HuH-7.5 (cell line): ENCODE measurements at places on chromosomes 4 and X.

DNA sequence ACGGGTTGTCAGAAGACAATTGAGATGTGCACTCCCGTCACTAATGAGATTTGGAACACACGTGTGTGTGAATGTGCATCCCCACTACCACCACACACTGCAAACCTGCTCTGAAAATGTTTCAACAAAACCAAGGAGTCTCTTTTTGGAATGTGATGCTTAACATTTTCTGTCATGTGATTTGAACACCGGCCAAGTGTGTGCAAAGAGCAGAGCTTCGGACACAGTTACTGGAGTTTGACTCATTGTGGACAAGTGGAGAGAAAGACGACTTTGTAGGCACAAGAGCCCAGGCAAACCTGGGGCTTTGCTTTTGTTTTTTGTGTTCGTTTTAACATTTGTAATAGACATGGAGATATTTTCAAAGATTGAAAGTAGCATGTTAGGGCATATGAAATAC lies 49.2 kb downstream of the CCKAR start:
- DNase-seq = no peak

GRCh38 chrX:57822818-57823217 lies 87.4 kb downstream of the ZXDA start:
- no peak for DNase-seq

DNA sequence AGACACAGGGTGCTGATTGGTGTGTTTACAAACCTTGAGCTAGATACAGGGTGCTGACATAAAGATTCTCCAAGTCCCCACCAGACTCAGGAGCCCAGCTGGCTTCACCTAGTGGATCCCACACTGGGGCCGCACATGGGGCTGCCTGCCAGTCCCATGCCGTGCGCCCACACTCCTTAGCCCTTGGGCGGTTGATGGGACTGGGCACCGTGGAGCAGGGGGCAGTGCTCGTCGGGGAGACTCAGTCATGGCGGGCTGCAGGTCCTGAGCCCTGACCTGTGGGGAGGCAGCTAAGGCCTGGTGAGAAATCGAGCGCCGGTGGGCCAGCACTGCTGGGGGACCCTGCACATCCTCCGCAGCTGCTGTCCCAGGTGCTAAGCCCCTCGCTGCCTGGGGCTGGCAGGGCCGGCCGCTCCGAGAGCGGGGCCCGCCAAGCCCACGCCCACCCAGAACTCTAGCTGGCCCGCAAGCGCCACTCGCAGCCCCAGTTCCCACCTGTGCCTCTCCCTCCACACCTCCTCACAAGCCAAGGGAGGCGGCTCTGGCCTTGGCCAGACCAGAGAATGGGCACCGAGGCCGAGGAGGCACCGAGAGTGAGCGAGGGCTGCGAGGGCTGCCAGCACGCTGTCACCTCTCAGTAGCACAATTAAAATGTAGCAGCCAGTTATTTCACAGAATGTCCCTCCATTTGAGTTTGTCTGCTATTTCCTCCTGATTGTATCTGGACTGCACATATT lies 76.1 kb upstream of the PNPLA4 start:
- no peak for DNase-seq

GRCh38 chr4:157957905-157958304 lies 214.9 kb downstream of the GASK1B start:
- no peak for DNase-seq

DNA sequence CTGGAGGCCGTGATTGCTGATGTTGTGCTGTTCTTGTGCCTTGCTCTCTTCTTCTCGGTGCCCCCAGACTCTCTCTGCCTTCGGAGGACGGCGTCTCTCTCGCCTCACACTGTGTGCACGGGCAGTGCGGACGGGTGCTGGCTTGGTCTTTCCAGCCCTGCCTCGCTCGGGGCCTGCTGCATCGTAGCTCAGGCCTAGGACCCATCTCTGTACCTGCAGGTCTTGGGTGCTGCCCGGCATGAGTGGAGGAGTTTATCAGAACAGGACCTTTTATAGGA lies 18.2 kb downstream of the RGS12 start:
- DNase-seq = no peak

DNA sequence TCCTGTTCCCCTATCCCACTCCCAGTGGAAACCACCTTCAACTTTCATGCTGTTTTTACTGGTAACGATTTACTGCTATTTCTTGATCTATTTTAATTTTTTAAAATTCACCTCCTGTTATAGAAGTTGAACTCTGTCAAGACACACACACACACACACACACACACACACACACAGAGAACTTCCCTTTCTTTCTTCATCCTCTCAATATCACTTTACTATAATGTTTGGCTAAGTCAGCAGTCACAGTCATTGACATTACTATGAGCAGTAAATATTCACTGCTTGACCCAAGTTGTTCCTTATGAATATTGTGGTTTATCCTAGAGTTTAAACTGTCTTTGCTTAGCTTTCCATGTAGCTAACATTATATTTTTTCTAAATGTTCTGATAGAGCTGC lies 24.0 kb upstream of the SGMS2 start:
- DNase-seq = no peak

- no peak for DNase-seq
Observed at GRCh38 chr4:11799196-11799595, 370.5 kb upstream of the HS3ST1 start.

DNA sequence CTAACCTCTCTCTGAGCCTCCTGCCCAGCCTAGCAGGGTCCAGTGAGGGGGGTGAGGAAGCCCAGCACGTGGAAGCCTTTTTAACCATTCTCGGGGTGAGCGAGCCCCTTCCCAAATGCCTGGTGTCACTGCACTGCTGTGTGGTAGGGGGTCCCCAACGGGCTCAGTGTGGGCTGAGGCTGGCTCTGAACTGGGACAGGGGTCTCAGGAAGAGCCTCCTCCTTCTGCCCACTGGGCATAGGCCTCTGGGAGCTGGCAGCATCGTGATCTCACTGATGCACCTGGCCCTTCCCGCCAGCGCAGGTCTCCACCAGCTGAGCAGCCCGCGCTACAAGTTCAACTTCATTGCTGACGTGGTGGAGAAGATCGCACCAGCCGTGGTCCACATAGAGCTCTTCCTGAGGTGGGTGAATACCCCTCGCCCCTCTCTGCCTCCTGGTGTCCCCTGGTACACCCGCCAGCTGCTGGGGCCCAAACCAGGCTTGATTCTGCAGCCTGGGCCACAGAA lies 12.6 kb downstream of the HTRA3 start:
- no peak for DNase-seq

GRCh38 chrX:40570346-40571093 lies 10.2 kb upstream of the ATP6AP2 start:
- DNase-seq = no peak

- no peak for DNase-seq
Observed at GRCh38 chrX:107684956-107685385, 56.7 kb downstream of the PRPS1 start.

DNA sequence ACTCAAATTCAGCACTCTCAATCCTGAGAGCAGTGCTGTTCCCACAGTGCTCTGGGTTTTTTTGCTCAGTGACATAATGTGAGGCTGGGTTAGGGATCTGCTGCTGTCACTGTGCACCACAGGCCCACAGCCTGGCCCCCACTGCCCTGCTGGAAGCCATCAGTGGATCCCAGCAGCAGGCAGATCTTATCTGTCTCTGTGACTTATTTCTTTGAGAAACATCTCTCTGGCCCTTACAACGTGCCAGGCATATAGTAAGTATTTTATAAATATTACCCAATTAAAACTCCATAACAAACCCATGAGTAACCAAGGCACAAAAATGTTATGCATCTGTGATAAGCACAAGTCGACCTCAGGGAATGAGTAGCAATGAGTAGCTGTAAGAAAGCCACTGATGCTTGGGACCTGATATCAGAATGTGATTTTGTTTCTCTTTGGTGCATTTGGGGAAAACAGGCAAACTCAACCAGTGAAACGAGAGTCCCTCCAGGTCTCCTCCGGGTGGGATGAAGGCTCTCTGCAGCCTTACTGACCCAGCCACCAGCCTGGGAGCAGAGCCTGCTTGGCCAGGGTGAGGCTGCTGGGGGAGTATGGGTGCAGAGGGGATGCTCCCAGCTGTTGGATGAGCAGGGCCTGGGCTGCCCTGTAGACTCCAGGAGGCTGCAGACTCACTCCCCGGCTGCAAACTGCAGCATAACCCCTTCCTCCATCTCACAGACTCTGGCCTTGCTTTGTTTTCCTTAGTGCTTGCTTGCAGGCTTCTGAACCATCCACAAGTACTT lies 172.7 kb upstream of the LNX1 start:
- no peak for DNase-seq

DNA sequence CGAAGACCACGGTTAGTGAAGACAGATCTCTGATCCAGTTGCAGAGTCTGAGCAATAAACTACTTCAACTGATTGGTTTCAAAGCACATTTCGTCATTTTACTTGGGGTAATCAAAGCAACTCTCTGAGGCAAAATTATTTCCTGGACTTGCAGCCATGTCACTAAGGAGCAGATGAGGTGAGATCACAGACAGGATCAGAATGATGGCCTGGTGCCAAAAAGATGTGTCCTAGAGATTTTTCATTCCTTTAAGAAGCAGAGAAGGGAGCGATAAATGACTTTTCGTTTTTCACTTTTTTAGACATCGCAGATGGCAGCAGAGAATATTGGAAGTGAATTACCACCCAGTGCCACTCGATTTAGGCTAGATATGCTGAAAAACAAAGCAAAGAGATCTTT lies 83.9 kb downstream of the PTTG2 start:
- DNase-seq = no peak

DNA sequence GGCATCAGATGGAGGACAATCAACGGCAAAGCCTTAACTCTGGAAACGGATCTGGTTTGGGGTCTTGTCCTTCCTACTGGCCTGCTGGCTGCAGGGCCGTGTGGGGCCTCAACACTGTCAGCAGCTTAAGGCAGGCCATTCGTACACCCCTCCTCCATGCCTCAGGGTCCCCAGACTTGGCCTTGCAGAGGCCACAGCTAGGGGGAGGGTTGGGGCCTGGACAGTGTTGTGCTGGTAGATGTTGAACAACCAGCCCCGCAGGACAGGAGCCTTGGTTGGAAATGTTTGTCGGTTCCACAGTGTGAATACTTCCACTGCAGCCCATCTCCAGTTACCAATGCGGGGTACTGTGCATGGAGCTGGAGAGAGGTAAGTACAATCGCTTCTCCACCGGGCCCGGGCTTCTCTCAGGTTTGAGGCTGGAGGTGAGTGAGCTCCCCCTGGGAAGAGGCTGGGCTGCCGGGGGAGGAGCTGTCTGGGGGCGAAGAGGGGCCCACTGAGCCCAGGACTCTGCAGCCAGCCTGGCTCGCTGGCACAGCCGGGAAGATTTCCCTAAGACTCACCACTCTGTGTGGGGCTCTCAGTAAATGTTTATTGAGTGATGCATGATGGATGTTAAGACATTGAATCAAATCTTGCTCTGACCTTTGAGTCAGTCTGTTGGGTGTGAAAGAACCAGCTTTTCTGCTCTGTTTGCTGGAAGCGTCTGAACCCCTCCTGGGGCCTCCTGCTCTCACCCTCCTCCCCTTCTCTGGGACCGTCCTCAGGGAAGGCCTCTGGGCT lies 19.7 kb upstream of the GPR78 start:
- DNase-seq = no peak

- no peak for DNase-seq
Observed at GRCh38 chrX:137548261-137548660, 17.7 kb upstream of the ZIC3 start.

- DNase-seq = no peak
Observed at GRCh38 chr4:5009796-5010195, 9.5 kb downstream of the CYTL1 start.
